ENCODE measurements at places on chromosomes 11 and 22.
A peak's percentile ranks its signal among the peaks of the same experiment; 100 is the strongest.

DNA sequence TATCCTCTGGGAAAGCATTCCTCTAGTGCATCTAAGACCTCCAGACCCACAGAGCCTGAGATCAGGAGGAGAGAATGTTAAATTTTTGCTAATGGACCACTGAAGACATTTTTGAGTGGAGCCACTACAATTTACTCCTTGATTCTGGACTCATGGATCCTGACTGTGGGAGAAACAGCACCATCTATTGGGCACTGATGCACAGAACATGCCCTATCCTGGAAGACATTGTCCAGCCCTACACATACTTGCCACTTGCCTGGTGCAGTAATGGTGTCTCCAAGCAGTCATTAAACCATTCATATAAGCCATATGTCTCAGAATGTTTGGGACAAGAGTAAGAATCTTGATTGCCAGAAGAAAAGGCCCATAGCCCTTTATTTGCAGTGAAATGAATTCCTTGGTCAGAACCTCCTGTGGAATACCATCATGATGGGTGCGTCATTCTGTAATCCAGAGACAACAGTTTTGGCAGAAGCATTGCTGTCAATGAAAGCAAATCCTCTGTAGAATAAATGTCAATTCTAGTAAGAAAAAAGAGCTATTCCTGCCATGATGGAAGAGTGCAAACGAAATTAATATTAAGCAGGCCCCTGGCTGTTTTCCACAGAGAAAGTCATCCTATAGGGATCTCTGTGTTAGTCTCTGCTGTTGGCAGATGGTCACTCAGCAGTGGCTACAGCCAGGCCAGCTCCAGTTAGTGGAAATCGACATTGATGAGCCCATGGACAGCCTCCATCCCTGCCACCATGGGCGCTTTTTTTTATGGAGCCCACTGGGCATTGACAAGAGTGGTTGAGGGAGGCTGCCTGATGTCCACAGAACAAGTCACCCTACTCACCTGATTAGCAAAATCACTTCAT lies 43.5 kb downstream of the GGTLC2 start:
- DNase-seq = peak; percentile 47

DNA sequence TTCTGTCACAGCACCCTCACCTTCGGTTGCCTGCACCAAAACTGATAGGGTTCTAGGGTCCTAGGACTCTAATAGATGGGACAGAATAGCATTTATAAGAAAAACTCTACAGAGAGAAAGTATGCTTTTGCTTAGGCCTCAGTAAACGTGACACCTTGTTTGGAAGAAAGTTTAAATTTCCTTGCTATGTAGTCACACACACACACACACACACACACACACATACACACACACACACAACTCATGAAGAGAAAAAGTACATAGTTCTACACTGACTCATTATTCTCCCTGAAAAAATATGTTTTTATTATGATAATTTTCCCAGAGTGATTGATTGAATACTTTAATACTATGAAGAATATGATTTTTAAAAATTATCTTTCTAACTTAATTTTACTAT lies 220.8 kb upstream of the SNX19 start:
- DNase-seq = no peak

DNA sequence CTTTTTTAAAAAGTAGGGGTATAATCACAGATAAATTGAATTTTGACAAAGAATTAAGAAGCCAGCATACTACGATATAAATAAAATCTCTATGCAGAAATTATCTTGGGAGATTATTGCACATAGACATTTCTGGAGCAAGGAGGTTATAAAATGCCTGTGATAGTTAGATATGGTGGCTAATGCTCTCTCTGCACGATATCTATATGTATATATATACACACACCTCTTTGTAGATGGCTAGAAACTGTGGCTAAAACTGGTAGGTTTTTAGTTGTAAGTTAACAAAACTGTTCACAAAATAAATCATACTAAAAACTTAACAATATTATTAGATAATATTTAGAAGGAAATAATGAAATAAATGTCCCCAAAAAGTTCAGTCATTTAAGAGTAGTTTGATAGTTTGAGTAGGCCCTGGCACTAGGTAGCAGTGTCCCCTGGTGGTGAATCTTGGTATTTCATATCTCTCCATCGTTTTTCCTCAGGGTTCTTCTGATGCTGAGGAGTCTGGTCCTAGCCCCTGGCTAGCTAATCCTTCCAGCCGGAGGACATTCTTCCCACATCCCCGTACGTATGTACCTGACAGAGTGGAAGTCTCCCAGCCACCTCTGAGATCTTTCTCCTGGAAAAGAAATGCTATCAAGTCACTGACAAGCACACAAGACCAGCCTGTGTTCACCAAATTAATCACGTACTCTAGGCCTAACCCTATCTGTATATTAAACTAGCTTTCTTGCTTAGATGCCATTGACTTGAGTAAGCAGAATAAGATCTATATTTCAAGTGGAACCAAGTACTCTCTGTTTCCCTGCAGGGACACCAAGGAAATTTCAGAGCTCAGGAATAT lies 32.2 kb downstream of the ART5 start:
- DNase-seq = peak; percentile 32

DNA sequence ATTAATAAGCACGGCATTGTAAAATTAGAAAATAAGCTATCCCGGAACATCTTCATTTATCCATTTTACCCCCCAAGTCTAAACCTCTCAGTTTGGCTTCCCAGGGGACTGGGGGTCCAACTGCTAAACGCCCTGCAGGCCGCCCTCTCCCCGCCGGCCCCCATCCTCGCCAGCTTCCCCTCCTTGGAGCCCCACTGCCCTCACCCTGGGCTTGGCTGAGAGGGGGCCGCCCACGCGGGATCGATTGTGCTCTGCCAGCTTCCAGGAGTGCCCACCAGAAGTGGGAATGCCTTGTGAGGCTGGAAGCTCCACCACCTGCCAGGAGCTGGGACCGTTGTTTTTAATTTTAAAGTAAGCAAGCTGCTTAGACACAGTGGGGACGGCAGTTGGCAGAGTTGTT lies 353.5 kb downstream of the TBC1D22A start:
- no peak for DNase-seq

- DNase-seq = no peak
These were observed 68.2 kb upstream of the EED start for GRCh38 chr11:86176165-86176884.

- no peak for DNase-seq
These were observed 22.3 kb upstream of the MICAL2 start for GRCh38 chr11:12088047-12088481.

DNA sequence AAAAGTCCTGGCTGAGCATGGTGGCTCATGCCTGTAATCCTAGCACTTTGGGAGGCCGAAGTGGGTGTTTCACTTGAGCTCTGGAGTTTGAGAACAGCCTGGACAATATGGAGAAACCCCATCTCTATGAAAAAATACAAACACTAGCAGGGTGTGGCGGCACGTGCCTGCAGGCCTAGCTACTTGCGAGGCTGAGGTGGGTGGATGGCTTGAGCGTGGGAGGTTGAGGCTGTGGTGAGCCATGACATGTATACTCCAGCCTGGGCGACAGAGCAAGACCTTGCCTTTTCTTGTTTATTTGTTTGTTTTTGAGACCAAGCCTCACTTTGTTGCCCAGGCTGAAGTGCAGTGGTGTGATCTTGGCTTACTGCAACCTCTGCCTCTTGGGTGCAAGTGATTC lies 8.1 kb upstream of the CRY2 start:
- no peak for DNase-seq

DNA sequence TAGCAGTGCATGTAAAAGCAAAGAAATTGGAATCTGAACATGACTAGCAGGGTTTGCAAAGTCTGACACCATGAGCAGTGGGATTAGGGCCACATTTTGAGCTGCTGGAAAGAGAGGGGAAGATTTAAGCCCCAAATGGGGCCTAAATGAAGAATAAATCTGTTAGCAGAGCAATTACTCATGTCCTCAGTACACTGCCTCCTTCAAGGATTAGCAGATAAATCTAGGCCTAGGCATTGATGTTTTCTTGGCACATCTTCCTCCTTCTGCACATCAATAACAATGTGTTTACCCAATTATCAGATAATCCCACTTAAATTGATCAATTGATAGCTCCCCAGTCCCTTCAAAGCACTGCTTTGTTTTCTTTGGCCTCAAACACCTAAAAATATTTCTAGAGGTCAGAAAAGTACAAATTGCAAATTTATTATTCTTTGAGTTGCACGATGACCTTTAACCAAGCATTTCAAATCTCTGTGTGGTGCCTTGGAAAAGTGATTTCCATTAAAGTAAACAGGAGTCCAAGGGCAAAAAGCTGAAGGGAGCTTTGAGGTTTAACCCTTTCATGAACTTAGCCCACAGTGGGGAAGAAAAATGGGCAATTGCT lies 514.7 kb upstream of the CHORDC1 start:
- DNase-seq = no peak

DNA sequence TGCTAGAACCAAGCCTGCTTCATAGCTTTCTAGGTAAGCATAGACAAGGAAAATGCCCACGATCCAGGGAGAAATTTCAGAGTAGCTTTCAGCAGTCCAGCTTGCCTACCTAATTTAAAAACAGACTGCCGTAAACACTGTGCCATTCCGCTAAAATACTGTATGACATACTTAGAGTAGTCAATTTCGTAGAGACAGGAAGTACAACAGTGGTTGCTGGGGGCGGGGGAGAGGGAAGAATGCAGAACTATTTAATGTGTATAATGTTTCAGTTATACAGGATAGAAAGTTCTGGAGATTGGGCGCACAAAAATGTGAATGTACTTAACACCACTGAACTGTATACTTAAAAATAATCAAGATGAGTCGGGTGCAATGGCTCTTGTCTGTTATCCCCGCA lies 56.7 kb downstream of the C11orf58 start:
- DNase-seq = no peak

DNA sequence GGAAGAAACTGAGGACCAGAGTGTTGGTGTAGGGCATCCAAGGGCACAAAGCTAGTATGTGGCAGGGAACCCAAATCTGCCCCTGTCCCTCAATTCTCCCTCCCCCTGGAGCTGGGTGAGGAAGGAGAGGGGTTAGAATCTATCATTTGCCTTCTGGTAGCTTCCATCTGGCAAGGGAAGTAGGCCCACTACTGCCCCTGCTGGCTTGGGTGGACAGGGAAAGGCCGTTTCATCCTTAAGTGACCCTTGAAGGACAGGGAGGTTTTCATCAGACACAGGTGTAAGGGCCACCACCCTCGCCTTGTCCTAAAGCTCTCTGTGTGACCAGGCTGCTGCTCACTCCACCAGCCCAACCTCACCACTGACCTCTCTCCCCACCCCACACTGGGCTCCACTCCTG lies 22.1 kb downstream of the NECTIN1 start:
- no peak for DNase-seq

- no peak for DNase-seq
These were observed 5.9 kb downstream of the CCDC90B start for GRCh38 chr11:83280256-83280655.

DNA sequence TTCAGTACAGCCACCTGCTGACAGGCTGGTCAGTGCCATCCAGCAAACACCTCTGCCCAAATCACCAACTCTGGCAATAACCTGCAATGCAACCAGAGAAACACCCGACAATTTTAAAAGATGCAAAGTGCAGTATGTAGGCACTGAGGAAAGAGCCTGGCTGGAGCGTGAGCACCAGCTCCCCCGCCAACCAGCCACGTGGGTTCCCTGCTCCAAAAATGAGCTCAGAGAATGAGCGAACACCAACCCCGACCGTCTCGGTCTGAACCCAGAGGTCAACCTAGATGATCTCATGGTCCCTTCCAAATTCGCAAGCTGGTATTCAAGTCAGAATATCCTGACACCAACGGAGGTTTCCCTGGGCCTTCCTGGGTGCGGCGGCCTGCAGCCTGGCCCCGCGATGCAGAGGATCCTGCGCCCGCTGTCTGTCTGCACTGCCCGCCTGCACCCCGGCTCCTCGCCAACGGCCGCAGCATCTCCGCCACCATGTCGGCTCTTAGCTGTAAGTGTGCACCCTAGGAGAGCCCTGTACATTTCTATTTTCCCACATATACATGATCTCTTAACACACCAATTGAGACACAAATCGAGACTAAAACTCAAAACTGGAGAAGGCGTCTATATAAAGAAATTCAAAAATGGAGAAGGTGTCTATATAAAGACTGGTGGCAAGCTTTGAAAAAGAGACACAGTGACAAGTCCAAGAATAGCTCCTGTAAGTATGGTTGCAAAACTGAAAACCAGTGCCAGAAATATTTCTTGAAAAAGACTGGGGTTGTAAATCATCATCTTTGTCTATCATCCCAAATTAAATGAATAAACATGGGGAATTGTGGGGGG lies 22.8 kb downstream of the TMEM184B start:
- no peak for DNase-seq

- peak; percentile 91 for DNase-seq
These were observed at the start of gene REXO2 for GRCh38 chr11:114439229-114440120. Gene REXO2 (plus strand): TSS chr11:114439467. CDS start chr11:114439529, 62 bp downstream.

DNA sequence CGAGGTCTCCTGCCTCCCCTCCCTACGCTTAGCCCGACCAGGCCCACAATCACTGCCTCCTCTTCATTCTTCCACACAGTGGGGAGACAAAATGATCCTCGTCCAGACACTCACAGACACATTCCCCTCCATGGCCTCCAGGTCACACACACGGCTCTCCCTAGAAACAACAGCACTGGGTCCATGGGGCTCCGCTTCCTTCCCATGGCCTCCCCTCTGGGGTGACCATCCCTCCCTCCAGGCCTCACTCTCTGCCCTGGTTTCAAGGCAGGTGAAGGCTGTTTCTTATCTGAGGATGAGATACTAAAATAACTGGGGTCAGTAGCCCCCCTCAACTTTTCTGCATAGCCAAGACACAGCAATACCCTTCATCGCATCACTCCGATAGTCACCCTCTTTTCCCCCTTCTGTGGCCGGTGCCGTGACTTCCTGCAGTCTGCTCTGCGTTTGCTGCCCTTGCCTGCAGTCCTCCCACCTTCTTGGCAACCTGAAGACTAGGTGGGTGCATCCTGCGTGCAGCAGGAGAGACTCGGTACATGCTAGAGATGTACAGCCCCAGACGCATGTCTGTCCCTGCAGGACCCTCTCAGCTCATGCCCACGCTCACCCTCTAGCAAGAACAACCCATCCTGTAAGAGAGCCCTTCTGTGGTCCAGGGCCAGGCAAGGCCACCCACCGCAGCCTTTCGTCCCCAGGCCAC lies 55.8 kb downstream of the CD6 start:
- DNase-seq = no peak

DNA sequence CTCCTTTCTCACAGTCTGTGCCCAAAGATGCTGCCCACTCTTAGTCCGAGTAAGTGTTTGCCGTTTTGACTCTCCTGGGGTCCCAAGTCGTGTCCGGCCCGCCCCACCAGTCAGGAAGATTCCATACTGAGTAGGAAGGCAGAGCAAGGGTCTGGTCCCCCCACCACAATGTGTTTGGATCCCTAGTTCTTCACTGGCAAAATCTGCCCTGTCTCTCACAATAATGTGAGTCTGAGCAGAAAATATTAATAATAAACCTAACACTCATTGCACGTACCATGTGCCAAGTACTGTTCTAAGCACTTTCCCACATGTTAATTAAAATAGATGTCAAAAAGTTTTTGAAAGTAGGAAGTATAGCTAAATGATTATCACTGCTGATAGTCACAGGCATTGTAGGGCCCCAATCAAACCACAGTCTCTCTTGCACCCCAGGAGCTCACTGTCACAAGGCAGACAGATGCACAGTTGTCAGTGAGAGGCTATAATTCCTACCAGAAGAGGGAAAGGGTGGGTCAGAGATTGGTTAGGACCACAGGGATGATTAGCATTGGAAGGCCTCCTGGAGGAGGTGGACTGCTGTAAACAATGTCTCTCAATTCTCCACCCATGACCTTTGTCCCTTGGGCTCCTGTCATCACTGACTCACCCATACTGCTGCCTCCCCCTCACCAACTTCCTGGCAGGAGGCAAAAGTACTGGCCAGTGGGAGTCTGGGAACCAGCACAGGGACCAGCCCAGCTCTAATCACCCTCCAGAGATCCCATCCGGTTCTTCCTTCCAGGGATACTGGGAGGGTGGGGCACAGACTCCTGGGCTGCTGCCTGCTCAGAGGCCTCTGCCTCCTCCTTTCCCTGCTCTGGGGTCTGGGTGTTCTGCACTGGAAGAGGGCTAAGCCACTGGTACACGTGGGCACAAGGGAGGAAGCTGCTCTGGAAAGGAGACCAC lies 1.0 kb upstream of the POLD4 start:
- DNase-seq = peak; percentile 39
